Stimulated activated naive B cell treated with anti-CD40 and anti-IgM and Interleukin-4, amounts not matched to agents 10 μg/mL and 1 μg/mL and 100 μg/mL, for 72 hours (primary cell): ENCODE measurements at places on chromosomes 11 and 22.

DNA sequence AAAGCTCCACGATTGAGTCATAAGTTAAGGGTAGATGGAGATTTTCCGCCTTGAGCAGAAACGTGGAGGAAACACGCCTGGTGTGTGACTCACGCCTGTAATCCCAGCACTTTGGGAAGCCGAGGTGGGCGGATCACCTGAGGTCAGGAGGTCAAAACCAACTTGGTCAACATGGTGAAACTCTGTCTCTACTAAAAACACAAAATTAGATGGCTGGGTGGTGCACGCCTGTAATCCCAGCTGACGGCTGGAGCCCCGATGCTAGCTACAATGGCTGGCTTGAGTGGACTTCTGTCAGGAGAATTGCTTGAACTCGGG is 17.3 kb upstream of the DGCR8 start:
- peaks cover 3% of the 10 kb centered on the region for H3K4me1 ChIP-seq
- H3K27me3 ChIP-seq = no peaks in the 10 kb centered on the region
- peak overlapping the region; percentile 49 for H3K27ac ChIP-seq
- no peak overlapping the region for H3K4me3 ChIP-seq
- no peak for DNase-seq

DNA sequence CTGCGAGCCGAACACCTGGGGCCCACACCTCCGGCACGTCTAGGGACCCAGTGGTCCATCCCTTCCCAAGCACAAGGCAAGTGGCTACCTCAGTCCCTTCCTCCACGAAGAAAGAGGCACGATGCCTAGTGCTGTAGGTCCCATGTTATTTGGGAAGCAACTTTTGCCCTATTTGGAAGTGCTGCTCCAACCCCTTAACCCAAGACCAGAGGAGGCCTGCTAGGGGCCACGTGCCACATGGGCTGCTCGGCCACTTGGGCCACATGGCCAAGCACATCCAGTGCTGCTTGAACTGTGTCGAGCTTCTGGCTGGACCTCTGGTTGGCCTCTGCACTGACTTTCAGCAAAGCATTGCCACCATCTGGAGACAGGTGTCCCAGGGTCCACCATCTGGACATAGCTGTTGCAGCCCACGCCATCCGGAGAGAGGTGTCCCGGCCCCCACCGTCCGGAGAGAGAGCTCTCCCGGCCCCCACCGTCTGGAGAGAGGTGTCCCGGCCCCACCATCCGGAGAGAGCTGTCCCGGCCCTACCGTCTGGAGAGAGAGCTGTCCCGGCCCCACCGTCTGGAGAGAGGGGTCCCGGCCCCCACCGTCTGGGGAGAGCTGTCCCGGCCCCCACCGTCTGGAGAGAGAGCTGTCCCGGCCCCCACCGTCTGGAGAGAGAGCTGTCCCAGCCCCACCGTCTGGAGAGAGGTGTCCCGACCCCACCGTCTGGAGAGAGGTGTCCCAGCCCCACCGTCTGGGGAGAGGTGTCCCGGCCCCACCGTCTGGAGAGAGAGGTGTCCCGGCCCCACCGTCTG is 6.5 kb upstream of the B4GALNT4 start:
- H3K4me3 ChIP-seq = no peak overlapping the region
- H3K36me3 ChIP-seq = peaks cover 3% of the 10 kb centered on the region
- peaks cover 18% of the 10 kb centered on the region for H3K27me3 ChIP-seq
- no peak overlapping the region for H3K27ac ChIP-seq
- no peak for DNase-seq

GRCh38 chr11:40140560-40140959 is 1318.9 kb downstream of the LRRC4C start:
- no peak overlapping the region for H3K27ac ChIP-seq
- H3K27me3 ChIP-seq = no peaks in the 10 kb centered on the region
- DNase-seq = no peak

GRCh38 chr11:106608677-106609076 is 409.6 kb downstream of the GUCY1A2 start:
- no peak for DNase-seq
- no peaks in the 10 kb centered on the region for H3K27me3 ChIP-seq
- no peaks in the 10 kb centered on the region for H3K36me3 ChIP-seq
- no peaks in the 10 kb centered on the region for H3K4me1 ChIP-seq
- H3K27ac ChIP-seq = no peak overlapping the region
- no peak overlapping the region for H3K4me3 ChIP-seq

GRCh38 chr22:30245985-30246813 is at the start of gene LIF:
LIF (minus strand) TSS chr22:30246759; CDS start chr22:30246695, 64 bp downstream.
- peaks cover 51% of the 10 kb centered on the region for H3K4me1 ChIP-seq
- peaks cover 43% of the 10 kb centered on the region for H3K27me3 ChIP-seq
- H3K27ac ChIP-seq = peak within 1 kb of the TSS; percentile 42
- no peak for DNase-seq
- H3K4me3 ChIP-seq = peak within 1 kb of the TSS; percentile 93
- peaks cover 2% of the 10 kb centered on the region for H3K36me3 ChIP-seq
